Sciatic nerve (tissue), 2 donors: ENCODE measurements at places on chromosomes 5 and 9.

- DNase-seq: no peak
Observed at GRCh38 chr9:81521892-81522291, 167.5 kb downstream of the TLE1 start.

DNA sequence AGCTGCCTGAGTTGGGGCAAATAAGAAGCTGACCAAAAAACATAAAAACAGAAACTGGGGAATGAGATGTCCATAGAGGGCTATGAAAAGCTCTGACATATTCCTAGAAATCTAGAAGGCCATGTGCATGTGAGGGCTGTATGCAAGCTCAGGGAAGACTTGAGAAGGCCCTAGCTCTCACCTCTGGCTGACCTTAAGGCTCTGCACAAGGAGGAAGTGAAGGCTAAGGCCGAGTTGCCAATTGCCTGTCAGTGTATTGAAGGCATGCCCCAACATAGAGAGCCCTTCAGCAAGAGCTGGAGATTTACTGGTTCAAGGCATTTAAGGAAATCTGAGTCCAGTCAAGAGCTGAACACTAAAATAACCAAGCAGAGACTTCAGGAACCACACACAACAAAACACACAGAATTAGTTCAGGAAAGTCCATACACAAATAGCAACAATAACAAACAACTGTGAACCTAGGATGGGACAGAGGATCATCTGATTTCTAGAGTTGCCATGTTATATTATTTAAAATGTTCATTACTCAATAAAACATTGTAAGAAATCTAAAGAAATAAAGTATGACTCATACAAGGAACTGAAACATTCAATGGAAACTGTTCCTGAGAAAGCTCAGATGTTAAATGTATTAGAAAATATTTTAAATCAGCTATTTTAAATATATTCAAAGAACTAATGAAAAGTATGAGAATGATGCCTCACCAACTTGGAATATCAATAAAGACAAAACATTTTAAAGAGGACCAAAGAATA lies 161.8 kb downstream of the AUH start:
- no peak for DNase-seq

GRCh38 chr9:93236541-93237206 lies 52.7 kb downstream of the WNK2 start:
- no peak for DNase-seq

GRCh38 chr9:118522093-118523028 lies 818.2 kb downstream of the TLR4 start:
- DNase-seq: no peak

- no peak for DNase-seq
Observed at GRCh38 chr5:115369430-115370144, 73.1 kb upstream of the CCDC112 start.

GRCh38 chr5:90658620-90659019 lies 100.0 kb downstream of the ADGRV1 start:
- no peak for DNase-seq

DNA sequence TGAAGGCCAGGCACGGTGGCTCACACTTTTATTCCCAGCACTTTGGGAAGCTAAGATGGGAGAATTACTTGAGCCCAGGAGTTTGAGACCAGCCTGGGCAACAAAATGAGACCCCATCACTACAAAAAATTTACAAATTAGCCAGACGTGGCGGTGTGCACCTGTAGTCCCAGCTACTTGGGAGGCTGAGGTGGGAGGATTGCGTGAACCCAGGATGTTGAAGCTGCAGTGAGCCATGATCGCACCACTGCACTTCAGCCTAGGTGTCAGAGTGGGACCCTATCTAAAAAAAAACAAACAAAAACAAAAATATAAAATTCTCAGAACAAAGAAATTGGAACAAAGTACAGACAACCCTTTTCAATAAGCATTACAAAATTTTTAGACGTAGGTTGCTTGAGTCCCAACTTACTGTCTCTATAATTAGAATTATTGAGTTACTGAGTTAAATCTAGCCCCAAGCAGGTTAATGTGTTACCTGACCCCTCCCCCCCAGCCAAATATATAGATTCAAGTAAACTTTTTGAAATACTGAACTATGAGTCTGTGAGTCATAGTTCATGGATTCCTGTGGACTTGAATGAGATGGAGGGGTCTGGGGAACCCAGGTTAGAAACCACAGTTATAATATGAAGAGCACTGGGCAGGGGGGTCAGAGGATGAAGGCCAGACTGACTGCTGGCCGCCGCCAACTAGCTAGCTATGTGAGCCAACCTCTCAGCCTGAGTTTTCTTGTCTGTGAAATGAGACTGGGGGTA lies 173.1 kb downstream of the AOPEP start:
- DNase-seq: no peak

DNA sequence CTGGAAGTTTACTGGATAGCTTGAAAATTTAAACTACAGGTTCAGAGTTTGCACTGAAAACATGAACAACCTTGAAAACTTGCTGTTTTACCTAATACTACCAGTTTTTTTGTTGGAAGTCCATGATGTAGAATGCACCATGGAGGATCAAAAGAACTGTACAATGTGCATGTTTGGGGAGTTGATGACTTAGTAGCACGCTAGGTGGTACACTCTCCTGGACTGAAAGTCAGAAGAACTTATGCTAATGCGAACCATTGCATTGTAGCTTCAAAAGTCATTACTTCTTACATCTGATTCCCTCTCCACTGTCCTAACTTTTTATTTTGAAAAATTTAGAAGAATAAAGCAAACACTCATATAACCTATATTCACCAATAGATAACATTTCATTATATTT lies 211.0 kb downstream of the OSTF1 start:
- no peak for DNase-seq

DNA sequence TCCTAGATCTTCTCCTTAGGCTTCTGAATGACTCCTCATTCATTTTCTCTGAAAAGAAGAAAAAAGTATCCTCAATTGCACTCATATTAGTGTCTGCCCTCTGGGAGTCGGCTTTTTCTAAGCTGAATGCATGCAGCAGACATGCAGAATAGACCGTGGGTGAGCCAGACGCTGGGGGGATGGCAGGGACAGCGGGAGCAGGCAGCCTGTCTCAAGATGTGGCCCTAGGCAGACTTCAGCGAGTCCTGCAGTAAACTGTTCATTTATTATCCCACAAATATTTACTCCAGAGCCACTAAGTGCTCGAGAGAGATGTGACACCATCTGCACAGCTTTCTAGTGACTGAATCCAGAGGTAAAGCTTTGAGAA lies 164.9 kb upstream of the RAI14 start:
- no peak for DNase-seq

DNA sequence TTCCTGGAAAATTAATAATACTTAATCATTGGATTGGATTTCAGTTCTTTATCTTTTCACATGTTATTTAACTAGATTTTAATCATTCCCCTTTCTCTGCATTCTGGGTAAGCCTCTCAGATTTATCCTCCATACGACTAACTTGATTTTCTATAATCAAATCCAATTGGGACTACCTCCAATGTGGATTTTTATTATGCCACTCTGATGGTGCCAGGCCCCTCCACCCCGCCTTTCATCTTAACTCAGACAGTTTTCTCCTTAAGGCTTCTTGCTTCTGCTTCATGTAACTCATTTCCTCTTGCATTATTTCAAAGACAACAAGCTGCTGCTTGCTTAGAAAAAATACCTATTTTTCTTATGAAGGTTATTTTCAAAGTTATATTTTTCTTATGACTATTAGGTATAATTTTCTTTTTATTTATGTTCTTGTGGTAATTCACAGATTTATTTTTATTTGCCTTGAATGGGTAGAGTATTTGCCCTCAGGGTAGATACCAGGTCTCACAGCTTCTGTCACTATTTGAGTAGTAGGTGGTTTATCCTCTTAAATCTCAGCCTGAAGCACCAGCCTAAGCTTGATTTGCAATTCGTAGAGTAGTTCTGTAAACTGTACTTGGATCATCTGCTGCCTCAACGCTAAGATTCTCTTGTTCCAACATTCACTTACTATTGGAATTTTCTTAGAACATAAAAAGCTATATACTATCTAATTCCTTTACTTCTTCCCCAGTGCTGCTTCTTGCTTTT lies 659.0 kb upstream of the ARRDC3 start:
- DNase-seq: no peak

GRCh38 chr5:75671506-75671905 lies 45.7 kb downstream of the POC5 start:
- DNase-seq: no peak

DNA sequence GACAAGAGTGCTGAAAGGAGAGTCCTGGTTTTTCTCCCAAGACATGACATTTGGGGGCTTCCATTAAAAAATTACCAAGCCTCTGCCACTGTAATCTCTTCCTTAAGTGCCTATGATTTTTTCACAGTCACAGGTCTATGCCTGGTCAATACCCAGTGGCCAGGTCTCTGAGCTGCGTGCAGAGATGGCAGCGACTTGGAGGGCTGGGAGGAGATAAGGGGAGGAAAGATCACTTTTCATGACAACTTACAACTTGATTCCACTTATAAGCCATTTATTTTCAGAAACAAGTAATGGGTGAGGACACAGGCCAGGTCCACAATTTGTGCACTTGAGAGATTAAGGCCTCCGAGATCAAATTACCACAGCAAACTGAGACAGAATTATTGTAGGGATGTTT lies 1.9 kb upstream of the PCDHAC2 start:
- no peak for DNase-seq

DNA sequence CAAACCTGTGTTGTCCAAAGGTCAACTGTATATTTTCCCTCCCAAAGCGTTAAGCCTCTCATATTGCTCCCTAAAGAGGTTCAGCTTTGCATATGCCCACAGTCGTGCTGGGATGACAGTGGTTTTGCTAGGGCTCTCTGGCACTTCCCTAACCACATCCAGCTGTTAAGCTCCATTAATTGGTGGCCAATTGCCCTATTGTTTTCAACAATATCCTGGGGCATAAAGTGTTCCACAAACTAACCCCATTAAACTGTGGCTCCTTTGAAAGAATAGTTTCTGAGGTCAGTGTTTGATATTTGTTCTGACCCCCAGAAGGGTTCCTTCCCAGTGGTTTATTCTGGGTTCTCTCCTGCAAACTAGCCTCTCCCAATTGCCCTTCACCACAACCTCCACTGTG lies 194.5 kb downstream of the HSD17B3 start:
- no peak for DNase-seq

- no peak for DNase-seq
Observed at GRCh38 chr5:109406719-109407118, 3.1 kb downstream of the PJA2 start.

GRCh38 chr9:127200106-127200862 lies 64.3 kb upstream of the GARNL3 start:
- no peak for DNase-seq

DNA sequence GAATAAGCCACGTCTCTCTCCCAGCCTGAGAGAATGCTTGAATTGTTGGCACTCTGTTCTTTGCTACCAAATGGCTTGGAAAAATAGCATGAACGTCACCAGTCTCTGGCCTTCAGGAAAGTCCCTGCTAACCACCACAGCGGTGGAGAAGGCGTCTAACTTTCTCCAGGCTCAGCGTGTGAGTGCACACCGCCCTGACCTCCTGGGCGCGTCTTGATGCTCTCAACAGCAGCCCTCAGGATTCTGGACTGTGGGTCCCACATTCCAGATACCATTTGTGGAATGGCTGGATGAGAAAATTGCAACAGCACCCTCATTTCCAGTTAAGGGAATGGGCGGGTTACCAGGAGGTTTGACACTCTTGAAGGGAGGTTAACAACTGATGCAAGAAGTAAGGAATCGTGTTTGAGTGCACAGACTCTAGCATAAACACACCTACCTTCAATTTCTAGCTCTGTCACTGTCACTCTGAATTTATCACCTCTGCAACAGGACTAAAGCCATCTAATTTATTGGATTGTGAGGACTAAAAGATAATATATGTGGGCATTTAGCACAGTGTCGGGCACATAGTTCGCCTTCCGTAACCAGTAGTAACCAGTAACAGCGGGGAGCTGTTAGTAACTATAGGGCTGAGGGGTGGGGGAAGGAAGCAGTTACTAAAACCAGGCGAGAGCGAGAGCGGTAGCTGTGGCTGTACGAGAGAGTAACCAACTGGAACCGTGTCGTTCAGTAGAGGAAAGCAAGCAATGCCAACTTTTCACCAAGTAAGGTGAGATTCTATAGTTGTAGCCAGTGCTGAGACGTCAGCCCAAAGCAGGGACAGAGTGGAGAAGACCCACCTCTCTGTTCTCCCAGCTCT lies 807 bp upstream of the PLGRKT start:
- DNase-seq: no peak

GRCh38 chr9:20054734-20055133 lies 265.9 kb upstream of the SLC24A2 start:
- no peak for DNase-seq

GRCh38 chr5:168076561-168076991 lies 214.9 kb upstream of the WWC1 start:
- peak; percentile 69 for DNase-seq

GRCh38 chr5:175712313-175712680 lies 54.4 kb downstream of the HRH2 start:
- DNase-seq: peak; percentile 21

GRCh38 chr9:124680049-124680448 lies 91.1 kb downstream of the NR6A1 start:
- no peak for DNase-seq

DNA sequence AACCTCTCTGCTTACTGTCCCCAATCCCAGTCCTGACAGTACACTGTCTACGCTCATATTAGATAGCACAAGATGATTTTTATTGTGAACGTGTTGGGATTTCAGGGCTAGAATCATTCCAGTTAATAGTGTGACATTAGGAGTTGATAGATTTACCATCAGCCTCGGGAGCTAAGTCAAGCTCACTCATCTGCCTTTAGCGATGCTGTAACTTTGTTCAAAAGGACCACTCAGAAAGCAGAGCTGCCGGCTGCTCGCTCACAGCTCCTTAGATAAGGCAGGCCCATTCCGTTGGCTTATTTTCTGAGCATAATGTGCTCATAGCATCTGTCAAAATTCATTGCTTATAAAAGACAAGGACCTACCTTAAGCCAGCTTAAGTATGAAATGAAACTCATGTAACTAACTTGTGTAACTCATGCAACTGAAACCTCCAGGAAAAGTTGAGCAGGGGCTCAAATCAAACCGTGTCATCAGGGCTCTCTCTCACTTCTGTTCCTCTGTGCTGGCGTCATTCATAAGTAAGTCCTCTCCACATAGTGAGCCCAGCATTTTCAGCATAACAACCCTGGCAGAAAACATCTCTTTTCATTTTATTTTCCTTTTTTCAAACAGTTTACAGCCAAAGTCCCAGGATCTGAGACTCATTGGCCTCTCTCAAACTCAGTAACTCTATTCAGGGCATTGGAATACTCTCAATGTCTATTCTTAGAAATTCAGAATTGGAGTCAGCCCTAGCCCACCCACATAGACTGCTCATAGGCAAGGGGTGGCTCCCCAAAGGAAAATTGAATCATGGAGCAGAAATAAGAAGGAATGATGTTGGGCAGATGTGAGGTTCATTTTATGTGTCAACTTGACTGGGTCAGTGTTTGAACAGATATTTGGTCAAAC lies 208.8 kb downstream of the MAN2A1 start:
- no peak for DNase-seq

GRCh38 chr9:18942801-18943200 lies 90.2 kb downstream of the SAXO1 start:
- no peak for DNase-seq

- DNase-seq: no peak
Observed at GRCh38 chr5:96629774-96630173, 32.4 kb upstream of the CAST start.

DNA sequence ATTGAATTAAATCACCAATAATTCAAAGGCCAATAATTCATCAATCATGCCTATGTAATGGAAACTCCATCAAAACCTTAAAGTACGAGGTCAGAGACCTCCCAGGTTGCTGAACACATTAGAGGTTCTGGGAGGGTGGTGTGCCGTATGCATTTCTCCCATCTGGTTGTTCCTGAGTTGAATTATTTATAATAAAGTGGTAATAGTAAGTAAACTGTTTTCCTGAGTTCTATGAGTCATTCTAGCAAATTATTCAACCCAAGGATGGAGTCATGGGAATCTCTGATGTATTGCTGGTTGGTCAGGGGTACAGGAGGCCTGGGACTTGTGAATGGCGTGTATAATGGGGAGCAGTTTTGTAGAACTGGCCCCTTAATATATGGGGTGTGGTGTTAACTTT lies 191.7 kb downstream of the CARTPT start:
- DNase-seq: no peak
